Ecto neural progenitor cell (in vitro differentiated cells): ENCODE measurements at places on chromosomes 2 and 18.

DNA sequence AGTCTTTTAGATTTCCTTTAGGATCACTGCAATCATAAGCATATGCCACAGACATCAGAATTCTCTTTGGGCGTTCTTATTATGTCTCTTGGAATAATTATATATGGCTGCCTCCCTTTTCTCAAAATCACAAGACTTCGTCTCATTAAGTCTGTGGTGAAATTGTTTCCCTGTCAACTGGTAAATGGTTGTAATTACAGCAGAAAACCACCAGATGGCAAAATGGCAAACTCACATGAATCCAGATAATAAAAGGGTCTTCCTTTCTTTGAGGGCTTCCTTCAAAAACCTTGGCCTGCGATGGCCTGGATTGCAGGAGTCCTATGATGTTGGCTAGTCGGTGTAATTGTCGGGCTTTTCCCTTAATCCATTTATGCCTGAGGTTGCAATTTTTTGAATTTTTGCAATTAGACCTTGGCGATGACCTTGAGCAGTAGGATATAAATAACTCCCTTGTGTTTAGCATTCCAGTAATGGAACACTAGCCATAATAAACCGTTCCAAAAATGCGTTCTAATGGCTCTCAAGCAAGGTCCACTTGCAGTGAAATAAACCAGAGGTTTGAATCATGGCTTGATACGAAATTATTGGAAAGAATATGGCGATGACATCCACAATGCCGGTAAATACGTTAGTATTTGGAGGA is 656.4 kb downstream of the MBD2 start:
- no peak for DNase-seq

DNA sequence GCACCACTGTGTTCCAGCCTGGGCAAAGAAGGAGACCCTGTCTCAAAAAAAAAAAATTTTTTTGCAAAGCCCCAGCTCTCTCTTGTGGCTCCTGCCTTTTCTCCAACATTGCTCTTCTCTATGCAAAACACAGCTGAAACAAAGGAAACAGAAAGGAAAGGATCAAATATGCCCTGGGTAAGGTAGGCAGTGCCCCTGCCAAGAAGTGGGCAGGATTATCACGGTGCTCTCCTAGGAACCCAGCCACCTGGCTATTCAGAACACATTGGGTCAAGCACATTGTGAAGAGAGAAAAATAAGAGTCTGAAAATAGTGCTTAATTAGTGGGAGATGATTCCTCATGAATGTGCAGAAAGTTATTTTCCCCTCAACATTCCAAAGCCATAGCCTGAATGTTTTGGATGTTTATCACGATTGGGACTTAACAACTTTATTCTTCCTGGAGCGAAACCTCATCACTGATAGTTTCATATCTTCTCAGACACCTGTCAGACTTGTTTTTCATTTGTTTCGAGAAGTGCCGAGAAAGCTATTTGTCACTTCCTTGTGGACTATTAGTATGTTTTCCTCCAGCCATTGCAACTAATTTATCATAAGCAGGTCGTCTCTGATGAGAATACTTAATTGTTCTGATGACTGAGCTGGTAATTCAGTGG is 42.7 kb upstream of the RPL31 start:
- no peak for DNase-seq

DNA sequence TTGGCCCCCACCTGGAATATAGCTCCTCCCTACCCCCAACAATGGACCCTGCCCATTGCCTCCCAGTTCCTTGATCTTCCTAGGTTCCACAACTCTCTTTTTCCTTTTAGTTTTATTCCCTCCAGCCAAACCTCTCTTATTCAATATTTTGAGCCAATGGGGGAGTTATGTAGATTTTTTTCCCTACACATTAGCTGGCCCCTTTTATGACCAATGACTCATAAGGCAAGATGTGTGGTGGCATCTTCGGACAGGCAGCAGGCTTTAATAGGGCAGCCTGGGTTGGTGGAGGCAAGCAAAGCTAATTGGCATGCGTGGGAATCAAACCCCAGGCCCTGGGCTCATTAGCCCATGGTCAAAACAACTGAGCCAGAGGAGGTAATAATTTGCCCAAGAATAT is 9.2 kb downstream of the GRP start:
- no peak for DNase-seq

DNA sequence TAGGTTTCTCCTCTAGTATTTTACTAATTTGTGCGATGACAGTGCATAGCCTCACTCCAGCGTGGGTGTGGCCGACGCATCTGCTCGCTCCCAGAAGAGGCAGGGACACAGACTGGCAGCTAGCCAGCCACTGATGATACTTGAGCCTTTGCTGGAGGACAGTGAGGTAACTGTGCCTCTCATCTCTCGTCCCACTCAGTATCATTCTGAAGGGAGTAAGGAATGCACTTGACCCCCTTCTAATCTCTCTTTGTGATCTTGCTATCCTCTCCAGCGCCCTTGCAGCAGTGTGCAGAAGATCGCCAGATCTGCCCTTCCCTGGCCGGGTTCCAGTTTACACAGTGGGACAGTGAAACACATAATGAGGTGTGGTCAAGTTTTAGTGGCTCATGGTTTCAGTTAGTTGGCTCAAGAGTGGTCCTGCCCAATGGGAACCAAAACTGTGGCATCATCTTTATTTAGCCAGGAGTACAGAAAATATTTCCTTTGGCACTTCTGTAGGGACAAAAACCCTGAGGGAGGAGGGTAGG is 17.5 kb downstream of the NCAPH start:
- no peak for DNase-seq

DNA sequence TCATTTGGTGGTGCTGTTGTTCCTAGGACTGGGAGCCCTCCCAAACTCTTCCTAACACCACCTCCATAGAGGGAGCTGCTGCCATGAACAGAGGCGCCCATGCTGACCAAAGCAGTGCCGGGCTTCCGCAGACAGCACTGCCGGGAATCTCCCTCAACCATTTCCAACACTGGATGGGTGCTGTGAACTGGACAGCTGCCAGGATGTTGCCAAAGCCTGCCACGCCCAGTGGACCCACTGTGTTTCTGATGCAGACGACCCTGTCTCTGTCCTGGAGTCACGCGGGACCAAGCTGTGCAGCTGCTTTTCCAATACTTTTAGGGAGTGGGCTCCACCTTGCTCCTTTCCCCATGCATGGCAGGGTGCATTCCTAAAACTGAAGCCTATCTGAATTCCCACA is 16.9 kb upstream of the GNAL start:
- DNase-seq = no peak

- DNase-seq = no peak
Observed at GRCh38 chr2:21372654-21373053, 248.9 kb downstream of the TDRD15 start.

GRCh38 chr2:88811681-88812080 is 120.2 kb downstream of the RPIA start:
- DNase-seq = no peak

- no peak for DNase-seq
Observed at GRCh38 chr18:59833785-59834184, 66.0 kb upstream of the PMAIP1 start.
